ENCODE measurements at places on chromosomes 7 and 10. TPM values are rescaled to one million over a fixed set of nuclear protein-coding genes. Genes with fewer than 3 reads are reported as not detected.
A peak's percentile ranks its signal among the peaks of the same experiment; 100 is the strongest.

GRCh38 chr7:130853503-130854279, 119.7 kb upstream of the KLF14 start:
- peaks cover 40% of the 10 kb centered on the region for H3K36me3 ChIP-seq
- H3K4me3 ChIP-seq, result peak overlapping the region; percentile 12
- peaks cover 9% of the 10 kb centered on the region for H3K4me1 ChIP-seq
- DNase-seq, result peak; percentile 39
- no peaks in the 10 kb centered on the region for H3K27me3 ChIP-seq

- H3K36me3 ChIP-seq, result peaks cover 10% of the 10 kb centered on the region
- no peaks in the 10 kb centered on the region for H3K27me3 ChIP-seq
- H3K4me1 ChIP-seq, result no peaks in the 10 kb centered on the region
Observed at GRCh38 chr7:25946181-25946580, 205.8 kb upstream of the NFE2L3 start.

GRCh38 chr10:95459446-95460045, 101.6 kb downstream of the SORBS1 start:
- no peaks in the 10 kb centered on the region for H3K27me3 ChIP-seq
- no peaks in the 10 kb centered on the region for H3K36me3 ChIP-seq
- no peak overlapping the region for H3K27ac ChIP-seq
- no peaks in the 10 kb centered on the region for H3K4me1 ChIP-seq

The STEAP1B gene
- total RNA-seq, result 2.6 TPM

The VWDE gene
- 21.3 TPM for total RNA-seq

DNA sequence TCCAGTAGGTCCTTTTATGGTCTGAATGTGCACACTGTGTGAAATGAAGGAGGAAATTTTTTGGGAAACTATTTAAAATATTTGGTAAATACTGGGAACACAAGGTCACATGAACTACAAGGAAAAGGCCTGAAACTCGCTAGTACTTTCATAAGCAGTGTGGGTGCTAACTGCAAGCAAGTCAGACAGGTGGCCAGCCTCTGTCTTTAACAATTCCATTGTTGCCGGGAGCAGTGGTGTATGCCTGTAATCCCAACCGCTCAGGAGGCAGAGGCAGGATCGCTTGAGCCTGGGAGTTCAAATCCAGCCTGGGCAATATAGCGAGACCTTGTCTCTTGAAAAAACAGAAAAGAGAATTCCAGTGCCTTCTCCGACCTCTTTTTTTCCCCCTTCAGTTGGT, 37.5 kb downstream of the SMURF1 start:
- peak overlapping the region; percentile 3 for H3K4me3 ChIP-seq
- peaks cover 6% of the 10 kb centered on the region for H3K36me3 ChIP-seq
- no peaks in the 10 kb centered on the region for H3K27me3 ChIP-seq
- no peak for DNase-seq
- peak overlapping the region; percentile 62 for H3K27ac ChIP-seq

The VSTM4 gene
- not detected for total RNA-seq

- no peak within 1 kb of the TSS for H3K4me3 ChIP-seq
- no peaks in the 10 kb centered on the region for H3K36me3 ChIP-seq
- H3K27me3 ChIP-seq, result peaks cover 80% of the 10 kb centered on the region
- H3K4me1 ChIP-seq, result no peaks in the 10 kb centered on the region
- no peak for DNase-seq
Observed at GRCh38 chr10:99532687-99533495, at the start of gene NKX2-3. TSS of gene NKX2-3 (plus strand) at chr10:99532942. CDS start at chr10:99533132, 190 bp downstream.

DNA sequence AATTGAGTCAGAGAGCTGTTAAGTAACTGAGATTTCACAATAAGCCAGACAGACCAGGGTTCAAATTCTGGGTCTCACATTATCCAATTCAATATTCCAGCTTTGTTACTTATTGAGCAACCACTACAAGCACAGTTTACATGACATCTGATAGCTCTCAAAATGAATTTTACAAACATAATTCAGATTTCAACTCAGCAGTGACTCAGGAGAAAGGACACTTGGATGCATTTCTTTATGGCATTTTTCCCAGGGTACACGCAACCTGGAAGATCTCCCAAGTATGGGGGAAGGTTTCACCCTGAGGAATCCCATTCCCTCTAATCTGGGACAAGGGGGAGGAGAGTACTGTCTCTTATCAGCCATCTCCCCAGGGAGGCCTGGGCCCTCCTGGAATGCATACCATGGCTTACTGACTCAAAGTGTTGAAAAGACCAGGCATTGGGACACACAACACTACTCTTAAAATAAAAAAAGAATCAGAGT, 102.4 kb downstream of the CFTR start:
- peak overlapping the region; percentile 30 for H3K27ac ChIP-seq
- no peak for DNase-seq
- H3K4me1 ChIP-seq, result peaks cover 39% of the 10 kb centered on the region
- H3K4me3 ChIP-seq, result no peak overlapping the region
- H3K36me3 ChIP-seq, result peaks cover 86% of the 10 kb centered on the region

DNA sequence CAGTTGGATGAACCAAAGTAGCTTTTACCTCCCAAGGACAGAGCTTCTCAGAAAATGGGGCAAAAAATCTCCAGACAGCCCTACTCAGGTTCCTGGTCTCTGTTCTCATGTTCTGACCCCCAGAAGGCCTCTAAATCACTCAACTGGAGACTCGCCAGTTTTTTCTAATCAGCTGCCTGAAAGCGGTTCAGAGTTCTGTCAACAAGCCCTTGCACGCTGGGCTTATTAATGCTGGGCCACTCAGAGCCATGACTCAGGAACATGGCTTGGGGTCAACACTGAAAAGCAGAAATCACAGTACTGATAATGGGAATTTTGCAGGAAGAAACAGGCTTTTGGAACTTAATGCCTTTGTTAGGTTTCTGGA, 15.3 kb downstream of the ECHDC3 start:
- peak; percentile 31 for DNase-seq
- no peak overlapping the region for H3K4me3 ChIP-seq
- H3K4me1 ChIP-seq, result no peaks in the 10 kb centered on the region
- H3K27ac ChIP-seq, result peak overlapping the region; percentile 42
- no peaks in the 10 kb centered on the region for H3K27me3 ChIP-seq

DNA sequence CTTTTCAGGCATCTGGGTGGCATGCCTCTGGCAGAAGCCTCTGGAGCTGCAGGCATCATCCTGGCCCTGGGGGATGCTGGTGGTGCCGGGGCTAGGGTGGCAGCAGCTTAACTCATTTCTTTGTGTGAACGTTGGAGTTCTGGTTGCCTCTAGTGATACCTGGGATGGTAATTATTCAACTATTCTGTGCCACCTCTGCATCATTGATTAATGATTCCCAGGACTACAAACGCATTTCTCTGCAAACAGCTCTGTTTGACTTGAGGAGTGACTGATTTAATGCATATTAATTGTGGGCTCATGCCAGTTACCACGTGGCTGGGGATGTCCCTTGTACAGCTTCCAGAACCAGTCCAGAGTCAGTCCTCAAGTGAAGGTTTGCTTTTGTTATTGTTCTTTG, 55.9 kb downstream of the LRRC18 start:
- no peaks in the 10 kb centered on the region for H3K4me1 ChIP-seq
- H3K4me3 ChIP-seq, result no peak overlapping the region
- DNase-seq, result no peak
- H3K36me3 ChIP-seq, result no peaks in the 10 kb centered on the region
- no peak overlapping the region for H3K27ac ChIP-seq
- H3K27me3 ChIP-seq, result peaks cover 87% of the 10 kb centered on the region

DNA sequence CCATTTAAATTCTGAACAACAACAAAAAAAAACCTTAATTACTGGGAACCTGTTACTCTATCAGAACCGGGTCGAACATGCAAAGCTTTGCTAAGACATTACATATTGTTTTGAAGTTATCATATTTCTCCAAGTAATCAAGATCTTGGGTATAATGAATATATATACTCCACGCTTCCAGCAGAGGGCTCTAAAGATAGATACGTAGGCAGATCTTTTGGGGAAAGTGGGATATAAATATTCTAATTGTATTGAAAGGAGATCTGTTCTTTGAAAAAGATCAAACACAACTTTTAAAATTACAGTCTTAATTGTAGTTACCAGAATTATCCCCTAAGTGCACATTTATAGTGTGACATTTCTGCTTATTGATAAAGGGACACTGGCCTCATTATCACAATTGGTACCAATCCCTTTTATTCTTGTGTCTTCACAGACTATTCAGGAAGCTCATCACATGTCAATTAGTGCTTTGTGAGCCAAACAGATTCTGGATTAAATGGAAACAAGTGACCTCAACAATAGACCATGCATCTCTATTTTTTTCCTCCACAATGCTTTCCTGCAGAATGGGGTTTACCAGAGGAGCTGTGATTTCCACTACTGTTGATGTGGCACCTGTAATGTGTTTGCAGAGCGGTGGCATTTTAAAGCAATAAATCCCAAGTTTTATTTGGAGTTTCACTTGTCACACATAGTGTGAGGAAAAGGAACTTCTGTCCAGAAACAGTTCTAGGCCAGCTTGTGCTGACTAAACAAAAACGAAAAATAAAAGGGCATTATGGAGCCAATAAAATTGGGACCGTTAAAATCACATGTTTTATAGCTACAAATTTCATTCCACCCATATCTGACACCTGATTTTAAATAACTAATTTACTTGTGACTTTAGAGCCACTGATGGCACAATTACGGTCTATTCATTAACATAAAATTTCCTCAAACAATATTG, 122.4 kb downstream of the CTTNBP2 start:
- no peaks in the 10 kb centered on the region for H3K4me1 ChIP-seq
- H3K27ac ChIP-seq, result no peak overlapping the region
- no peak overlapping the region for H3K4me3 ChIP-seq
- no peaks in the 10 kb centered on the region for H3K27me3 ChIP-seq
- no peaks in the 10 kb centered on the region for H3K36me3 ChIP-seq

GRCh38 chr7:153682628-153683027, 369.6 kb upstream of the DPP6 start:
- no peaks in the 10 kb centered on the region for H3K4me1 ChIP-seq
- H3K27me3 ChIP-seq, result no peaks in the 10 kb centered on the region
- no peak overlapping the region for H3K4me3 ChIP-seq
- H3K27ac ChIP-seq, result no peak overlapping the region

DNA sequence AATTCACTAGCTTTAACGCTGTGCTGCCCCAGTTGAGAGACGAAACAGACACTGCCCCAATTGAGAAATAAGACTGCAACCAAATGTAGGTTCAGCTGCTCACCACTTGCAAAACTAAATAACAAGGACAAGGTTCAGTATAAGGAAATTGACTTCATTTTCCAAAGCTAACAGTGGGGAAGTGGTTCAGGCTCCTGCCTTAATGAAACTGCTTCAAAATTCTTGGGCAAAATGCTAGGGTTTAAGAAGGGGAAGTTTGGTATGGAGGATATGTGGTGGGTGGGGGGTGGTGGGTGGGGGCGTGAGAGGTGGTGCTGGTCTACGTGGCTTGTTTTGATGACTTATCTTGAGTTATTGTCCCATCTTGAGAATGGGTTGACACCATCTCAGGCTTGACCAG, 21.8 kb downstream of the MRPL32 start:
- H3K36me3 ChIP-seq, result no peaks in the 10 kb centered on the region
- no peaks in the 10 kb centered on the region for H3K27me3 ChIP-seq
- H3K4me1 ChIP-seq, result no peaks in the 10 kb centered on the region

The OR9A2 gene
- total RNA-seq, result not detected

The PHF14 gene
- 37.7 TPM for total RNA-seq

The TMEM236 gene
- total RNA-seq, result 0.51 TPM

- H3K27ac ChIP-seq, result no peak overlapping the region
- no peak for DNase-seq
- H3K4me1 ChIP-seq, result no peaks in the 10 kb centered on the region
Observed at GRCh38 chr10:29420744-29421143, 131.9 kb downstream of the LYZL1 start.

- H3K36me3 ChIP-seq, result peaks cover 8% of the 10 kb centered on the region
- no peak overlapping the region for H3K4me3 ChIP-seq
- no peaks in the 10 kb centered on the region for H3K4me1 ChIP-seq
- DNase-seq, result no peak
Observed at GRCh38 chr7:6338551-6339274, 66.3 kb upstream of the CYTH3 start.

- H3K27ac ChIP-seq, result no peak overlapping the region
- peaks cover 27% of the 10 kb centered on the region for H3K36me3 ChIP-seq
- H3K4me1 ChIP-seq, result peaks cover 58% of the 10 kb centered on the region
- no peak for DNase-seq
- no peak overlapping the region for H3K4me3 ChIP-seq
Observed at GRCh38 chr7:116727432-116728009, 55.5 kb downstream of the MET start.

DNA sequence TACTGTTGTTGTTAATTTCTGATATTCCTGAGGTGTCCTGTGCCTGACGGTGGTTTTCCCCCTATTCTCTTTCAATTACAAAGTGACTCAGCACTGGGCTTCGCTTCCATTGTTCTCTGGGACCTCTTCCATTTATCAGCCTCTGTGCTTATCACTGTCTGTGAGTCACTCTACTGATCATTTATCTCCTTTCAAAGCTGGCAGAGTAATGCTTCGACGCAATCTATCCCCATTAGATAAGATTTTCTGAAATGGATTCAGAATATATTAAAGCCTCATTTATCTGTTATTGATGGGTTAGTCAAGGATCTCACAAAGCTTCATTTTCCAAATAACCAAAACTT, 679.2 kb downstream of the SDK1 start:
- H3K4me1 ChIP-seq, result no peaks in the 10 kb centered on the region
- DNase-seq, result no peak
- H3K4me3 ChIP-seq, result no peak overlapping the region
- no peaks in the 10 kb centered on the region for H3K36me3 ChIP-seq
- no peak overlapping the region for H3K27ac ChIP-seq

GRCh38 chr7:84193747-84194146, 842 bp downstream of the SEMA3A start:
- H3K27me3 ChIP-seq, result no peaks in the 10 kb centered on the region
- peaks cover 20% of the 10 kb centered on the region for H3K4me1 ChIP-seq
- peak overlapping the region; percentile 85 for H3K4me3 ChIP-seq
- H3K27ac ChIP-seq, result peak overlapping the region; percentile 87
- H3K36me3 ChIP-seq, result peaks cover 25% of the 10 kb centered on the region

DNA sequence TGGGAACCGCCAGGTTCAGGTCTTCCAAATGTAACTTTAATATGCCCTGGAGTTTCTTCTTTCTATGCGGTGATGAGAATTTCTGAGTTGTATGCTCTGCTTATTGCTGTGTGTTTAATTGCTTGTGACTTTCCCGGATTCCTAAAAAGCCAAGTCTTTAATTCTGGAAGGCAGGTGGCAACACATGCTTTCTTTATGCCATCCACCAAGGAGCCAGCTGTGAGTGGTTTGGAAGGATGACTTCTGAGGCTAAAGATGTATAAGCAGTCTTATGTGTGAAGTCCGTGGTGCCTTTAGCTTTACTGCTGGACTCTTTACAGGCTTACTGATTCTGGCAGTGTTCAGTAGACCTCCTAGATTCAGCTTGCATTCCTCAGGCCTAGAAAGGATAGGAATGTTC, 3.1 kb downstream of the SDK1 start:
- H3K4me1 ChIP-seq, result peaks cover 19% of the 10 kb centered on the region
- no peak overlapping the region for H3K4me3 ChIP-seq
- no peaks in the 10 kb centered on the region for H3K27me3 ChIP-seq
- DNase-seq, result no peak

- H3K27me3 ChIP-seq, result no peaks in the 10 kb centered on the region
- no peak overlapping the region for H3K27ac ChIP-seq
- no peak overlapping the region for H3K4me3 ChIP-seq
- DNase-seq, result no peak
- H3K4me1 ChIP-seq, result no peaks in the 10 kb centered on the region
- no peaks in the 10 kb centered on the region for H3K36me3 ChIP-seq
Observed at GRCh38 chr7:53473371-53473770, 437.9 kb downstream of the POM121L12 start.

- peak; percentile 54 for DNase-seq
- H3K27ac ChIP-seq, result no peak overlapping the region
- H3K4me1 ChIP-seq, result no peaks in the 10 kb centered on the region
- no peaks in the 10 kb centered on the region for H3K27me3 ChIP-seq
Observed at GRCh38 chr7:155002411-155003091, 373 bp downstream of the PAXIP1 start.
